ENCODE measurements at places on chromosomes 1 and 21.

GRCh38 chr1:61307422-61308142 is 225.2 kb downstream of the NFIA start:
- DNase-seq = no peak

- DNase-seq = no peak
Measured at GRCh38 chr1:219833214-219833815, 95.0 kb downstream of the SLC30A10 start.

GRCh38 chr21:31498985-31499384 is 154.9 kb upstream of the TIAM1 start:
- no peak for DNase-seq

GRCh38 chr1:20210736-20211460 is 24.6 kb upstream of the PLA2G2C start:
- DNase-seq = no peak

GRCh38 chr1:82587371-82587770 is 786.6 kb downstream of the ADGRL2 start:
- DNase-seq = no peak

GRCh38 chr1:197614916-197615692 is 160.2 kb downstream of the DENND1B start:
- DNase-seq = peak; percentile 31

- no peak for DNase-seq
Measured at GRCh38 chr1:91523482-91523881, 22.8 kb downstream of the CDC7 start.

- DNase-seq = no peak
Measured at GRCh38 chr1:94113589-94114226, 7.2 kb downstream of the ABCA4 start.

DNA sequence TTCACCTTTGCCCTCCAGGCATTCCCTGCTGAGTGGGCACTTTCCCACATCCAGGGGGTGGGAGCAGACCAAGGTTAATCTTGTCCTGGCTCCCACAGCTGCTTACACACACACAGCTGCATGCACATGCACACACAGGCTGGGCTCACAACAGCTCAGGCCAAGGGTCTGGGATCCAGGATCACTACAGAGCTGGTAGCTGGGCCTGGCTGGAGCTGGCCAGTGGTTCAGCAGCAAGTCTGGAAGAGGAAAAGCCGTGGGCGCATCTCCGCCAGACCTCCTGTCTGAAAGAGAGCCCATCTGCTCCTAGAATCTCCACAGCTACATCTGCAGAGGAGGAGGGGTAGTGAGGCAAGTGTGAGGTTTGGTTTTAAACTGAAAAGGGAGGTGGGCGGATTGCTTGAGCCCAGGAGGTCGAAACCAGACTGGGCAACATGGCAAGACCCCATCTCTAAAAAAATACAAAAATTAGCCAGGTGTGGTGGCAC is 3.8 kb downstream of the CDK18 start:
- DNase-seq = no peak

DNA sequence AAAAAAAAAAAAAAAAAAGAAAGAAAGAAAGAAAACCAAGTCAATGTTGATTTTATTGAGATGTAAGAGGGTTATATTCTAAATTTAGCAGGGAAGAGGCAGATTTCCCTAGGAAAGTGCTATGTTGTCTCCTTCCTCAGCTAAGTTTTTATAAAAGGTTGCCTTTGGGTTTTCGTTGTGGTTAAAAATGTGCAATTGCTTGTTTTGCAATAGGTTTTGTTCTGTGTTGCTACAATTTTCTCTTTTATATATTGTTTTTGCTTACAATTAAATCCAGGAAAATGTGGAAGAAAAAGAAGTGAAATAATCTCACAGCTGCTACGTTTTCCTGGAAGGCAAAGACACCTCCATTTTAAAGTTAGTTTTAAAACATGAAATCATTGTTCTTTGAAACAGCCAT is 136.7 kb upstream of the C1orf105 start:
- no peak for DNase-seq
